Activated T-helper 2 cell treated with anti-CD3 and anti-CD28 coated beads, Interferon-gamma antibody, Interleukin-2, Interleukin-4, amounts not matched to agents 10 μg/mL and 5 μg/mL and 100 μg/mL, durations not matched to agents 14 hours and 24 hours and 36 hours (primary cell): ENCODE measurements at places on chromosomes 16 and 17. TPM values are rescaled to one million over a fixed set of nuclear protein-coding genes. Genes with fewer than 3 reads are reported as not detected.
A peak's percentile ranks its signal among the peaks of the same experiment; 100 is the strongest.

TMEM114 gene
- total RNA-seq, result not detected in 2 replicates

- DNase-seq, result peak; percentile 68
These were observed at the start of gene VPS25 for GRCh38 chr17:42773290-42774035. VPS25 (plus strand) TSS chr17:42773449; CDS start chr17:42773476, 27 bp downstream.

DNA sequence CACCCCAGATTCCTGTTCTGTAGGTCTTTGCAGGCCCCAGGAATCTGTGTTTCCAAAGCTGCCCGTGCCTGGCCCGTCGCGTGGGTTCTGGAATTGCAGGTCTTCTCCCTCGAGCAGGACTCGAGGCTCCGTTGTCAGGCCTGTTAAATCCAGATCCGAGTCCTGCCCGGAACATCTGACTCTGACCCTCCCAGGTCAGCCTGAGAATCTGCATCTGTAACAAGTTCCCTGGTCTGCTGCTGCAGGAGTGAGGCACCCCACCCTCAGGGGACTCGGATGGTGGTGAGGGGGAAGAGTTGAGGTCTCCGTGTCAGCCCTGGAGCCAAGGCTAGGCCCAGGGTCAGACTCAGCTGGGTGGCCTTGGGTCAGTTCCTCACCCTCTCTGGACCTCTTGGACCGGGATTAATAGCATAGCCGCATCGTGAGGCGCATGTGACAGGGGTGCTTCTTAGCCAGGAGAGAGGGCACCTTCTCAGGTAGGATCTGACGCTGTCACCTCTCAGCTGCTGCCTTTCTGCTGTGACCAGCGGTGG, 8.8 kb downstream of the SPIRE2 start:
- no peak for DNase-seq

DNA sequence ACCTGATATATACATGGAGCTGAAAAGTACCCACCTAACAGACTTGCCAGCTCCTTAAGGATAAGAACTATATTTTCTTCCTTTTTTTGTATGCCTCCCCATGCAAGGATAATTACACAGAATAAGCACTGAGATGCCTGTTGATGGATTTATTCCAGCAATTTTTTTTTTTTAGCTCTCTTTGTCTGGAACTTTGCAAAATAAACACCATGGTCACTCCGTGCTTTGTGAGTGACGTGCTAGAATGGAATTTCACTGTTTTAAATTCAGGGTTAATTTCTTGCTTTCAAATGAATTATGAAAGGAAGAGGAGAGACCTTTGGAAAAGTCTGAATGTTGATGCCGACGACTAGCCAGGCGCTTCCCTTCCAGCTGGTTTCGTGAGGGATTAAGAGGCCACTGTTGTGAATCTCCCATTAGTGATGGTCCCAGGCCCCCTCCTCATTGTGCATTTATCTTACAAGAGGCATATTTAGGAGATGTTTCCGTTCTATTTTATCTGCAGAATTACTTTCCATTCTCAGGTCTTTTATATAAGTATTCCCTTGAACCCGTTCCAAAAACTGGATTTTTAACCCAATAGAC, 529.1 kb downstream of the WWOX start:
- no peak for DNase-seq

DNA sequence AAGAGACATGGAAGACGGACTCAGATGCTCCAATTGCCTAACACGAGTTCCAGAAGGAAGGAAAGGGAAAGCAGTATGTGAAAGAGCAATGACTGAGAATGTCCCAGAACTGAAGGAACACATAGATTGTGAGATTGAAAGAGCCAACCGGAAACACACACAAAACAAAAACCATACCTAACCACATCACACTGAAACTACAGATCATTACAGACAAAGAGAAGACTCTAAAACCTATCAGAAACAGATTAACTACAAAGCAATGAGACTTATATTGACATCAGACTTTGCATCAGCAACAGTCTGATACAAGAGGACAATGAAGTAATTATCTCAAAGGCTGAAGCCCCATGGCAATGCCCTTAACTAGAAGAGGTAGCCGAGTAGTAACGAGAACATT, 45.6 kb upstream of the CLEC18B start:
- no peak for DNase-seq

- no peak for DNase-seq
These were observed 154.0 kb downstream of the IRF8 start for GRCh38 chr16:86052926-86053325.

- no peak for DNase-seq
These were observed 33.9 kb downstream of the NGFR start for GRCh38 chr17:49528966-49529365.

DNA sequence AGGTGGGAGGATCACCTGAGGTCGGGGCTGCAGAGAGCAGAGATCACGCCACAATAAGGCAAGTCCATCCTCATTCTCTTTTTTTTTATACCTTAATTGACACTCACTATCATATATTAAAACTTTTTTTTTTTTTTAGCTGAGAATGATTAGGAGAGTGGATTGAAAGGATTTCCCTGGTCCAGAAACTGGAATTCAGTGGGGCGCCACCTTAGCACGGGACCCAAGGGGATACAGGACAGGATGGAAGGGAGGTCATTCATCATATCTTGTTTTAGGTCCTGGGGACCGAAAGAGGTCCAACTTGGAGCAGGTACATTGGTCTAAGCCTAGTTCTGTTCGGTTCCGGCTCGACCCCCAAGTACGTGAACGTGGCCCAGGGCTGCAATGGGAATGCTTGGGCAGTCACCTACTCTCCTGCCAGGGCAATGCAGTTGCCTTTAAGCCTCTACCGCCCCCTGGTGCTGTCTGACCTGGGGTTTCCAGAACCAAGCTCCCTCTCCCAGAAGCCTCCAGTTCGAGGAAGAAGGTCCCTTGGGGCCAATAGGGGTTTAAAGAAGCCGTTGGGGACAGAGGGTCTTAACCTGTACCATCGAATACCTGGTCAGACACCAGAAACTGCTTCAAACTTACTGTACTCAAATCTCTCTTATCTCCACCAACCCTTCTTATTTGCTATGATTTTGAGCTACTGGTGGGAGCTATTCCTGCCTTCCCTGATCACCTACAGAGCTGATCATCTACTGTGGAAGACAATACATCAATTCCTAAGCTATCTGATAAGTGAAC, 19.9 kb upstream of the GPATCH8 start:
- peak; percentile 55 for DNase-seq
